Karpas-422 (cell line): ENCODE measurements at places on chromosomes 3 and 15. TPM values are rescaled to one million over a fixed set of nuclear protein-coding genes. Genes with fewer than 3 reads are reported as not detected.

Gene HAUS2
- 17.2 and 43.5 TPM in 2 replicates for total RNA-seq

DNA sequence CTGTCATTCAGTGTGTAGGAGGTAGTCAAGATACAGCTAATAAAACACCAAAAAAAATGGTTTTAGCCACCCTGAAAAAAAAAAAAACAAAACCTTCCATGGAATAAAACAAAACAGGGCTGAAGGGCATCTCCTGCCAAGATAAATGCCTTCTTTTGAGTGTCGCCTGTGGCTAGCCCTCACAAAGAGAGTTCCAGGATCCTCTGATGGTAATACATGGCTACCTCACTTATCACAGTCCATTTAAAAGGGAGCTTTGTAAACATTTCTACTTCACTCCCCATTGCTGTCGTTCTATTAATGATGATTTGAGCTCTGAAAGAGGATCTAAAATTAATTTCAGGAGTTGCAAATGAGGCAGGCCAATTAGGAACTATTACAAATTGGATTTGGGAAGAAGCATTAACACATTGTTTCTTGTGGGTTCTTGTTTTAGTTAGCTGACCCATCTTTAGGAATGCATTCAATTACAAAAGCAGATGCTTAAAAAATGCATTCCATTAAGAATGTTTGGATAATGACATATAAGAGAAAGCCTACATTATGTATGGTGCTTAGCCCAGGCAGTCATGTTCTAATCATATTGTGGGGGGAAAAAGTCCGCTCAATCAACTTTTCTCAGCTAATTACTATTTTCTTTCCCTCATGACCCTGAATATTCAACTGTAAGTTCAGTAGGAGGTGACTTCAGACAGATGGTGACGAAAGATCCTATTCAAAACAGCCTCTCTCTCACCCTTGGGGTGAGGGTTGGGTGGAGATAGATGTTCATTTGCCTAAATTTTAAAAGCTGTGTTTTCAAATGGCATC lies 255.1 kb upstream of the WNT5A start:
- peak; percentile 85 for DNase-seq

Gene PLIN1
- not detected in 2 replicates for total RNA-seq

Gene PRICKLE2
- 0.11 TPM in 1 of 2 replicates, not detected in the other for total RNA-seq

GRCh38 chr15:24761704-24762302 lies 86.2 kb downstream of the NPAP1 start:
- peak; percentile 50 for DNase-seq

Gene FANCD2OS
- total RNA-seq, result not detected in 2 replicates

DNA sequence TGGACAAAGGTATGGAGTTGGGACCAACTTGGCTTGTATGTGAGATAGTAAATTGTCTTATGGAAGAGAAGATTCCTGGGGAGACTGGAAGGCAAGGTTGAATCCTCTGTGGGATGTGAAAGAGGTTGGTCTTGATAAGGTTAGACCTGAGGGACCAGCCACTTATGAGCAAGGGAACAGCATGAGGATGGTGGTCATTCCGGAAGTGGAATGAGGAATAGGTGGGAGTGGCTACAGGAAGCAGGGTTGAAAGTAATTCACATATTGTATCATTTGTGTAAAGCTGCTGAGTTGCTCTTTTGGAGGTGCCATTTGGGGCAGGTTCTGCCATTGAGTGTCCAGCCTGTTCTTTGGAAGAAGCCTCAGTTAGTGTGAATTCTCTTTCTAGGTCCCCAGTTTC lies 13.2 kb downstream of the USP13 start:
- no peak for DNase-seq

- no peak for DNase-seq
These were observed 71.9 kb downstream of the DCUN1D1 start for GRCh38 chr3:182908471-182908870.

Gene GOLGA6L7
- not detected in 2 replicates for total RNA-seq

DNA sequence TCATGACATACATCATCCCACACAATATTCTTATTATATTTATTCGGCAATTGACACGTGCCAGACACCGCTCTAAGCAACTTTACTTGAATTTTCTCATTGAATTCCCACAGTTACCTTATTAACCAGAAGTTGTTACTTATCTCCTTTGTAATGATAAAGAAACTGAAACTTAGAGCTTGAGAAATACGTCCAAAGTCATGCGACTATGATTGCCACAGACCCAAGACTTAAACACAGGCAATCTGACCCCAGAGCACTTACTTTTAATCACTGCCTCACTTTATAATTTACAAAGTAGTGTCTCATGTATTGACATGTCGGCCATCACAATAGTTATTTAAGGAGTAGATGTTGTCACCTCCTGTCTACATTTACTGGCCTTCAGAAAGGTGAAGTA lies 64.7 kb downstream of the ATP13A4 start:
- DNase-seq, result no peak

GRCh38 chr3:116112696-116113095 lies 332.6 kb downstream of the LSAMP start:
- no peak for DNase-seq

- DNase-seq, result no peak
These were observed 17.6 kb downstream of the THRB start for GRCh38 chr3:24476871-24477656.

Gene FOXL2
- total RNA-seq, result not detected in 2 replicates

GRCh38 chr3:144482876-144483275 lies 511.3 kb downstream of the DIPK2A start:
- DNase-seq, result no peak

Gene PGBD4
- 5.2 and 6.4 TPM in 2 replicates for total RNA-seq
